ENCODE measurements at places on chromosomes 1 and 21.

DNA sequence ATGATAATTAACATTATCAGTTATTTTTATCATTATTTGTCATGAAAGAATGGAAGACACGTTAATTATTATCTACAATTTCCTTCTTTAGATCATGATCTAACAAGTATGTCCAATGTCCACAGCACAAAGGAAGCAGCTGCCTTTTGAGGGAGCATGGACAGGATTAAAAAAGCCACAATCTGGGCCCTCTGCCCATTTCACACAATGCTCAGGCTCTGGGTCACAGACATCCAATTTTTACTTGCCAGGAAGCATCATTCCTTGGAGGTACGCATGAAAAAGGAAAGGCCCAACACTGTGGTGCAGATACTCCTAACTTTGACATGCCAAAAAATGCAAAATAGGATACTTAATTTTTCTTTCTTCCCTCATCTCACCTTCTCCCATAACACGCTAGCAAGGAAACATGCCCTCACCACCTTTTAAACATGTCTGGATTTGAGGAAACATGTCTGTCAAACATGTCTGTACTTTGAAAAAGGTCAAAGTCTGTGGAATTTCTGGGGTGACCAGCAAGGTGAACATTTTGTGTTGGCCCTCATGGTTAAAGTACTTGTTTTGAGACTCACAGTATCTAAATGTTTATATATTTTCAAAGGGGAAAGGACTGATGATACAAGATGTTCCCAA lies 40.0 kb downstream of the GADD45A start:
- DNase-seq = peak; percentile 77

- DNase-seq = peak; percentile 84
Observed at GRCh38 chr1:51234721-51235425, 1.2 kb upstream of the RNF11 start.

- DNase-seq = no peak
Observed at GRCh38 chr1:18676332-18676781, 45.7 kb downstream of the PAX7 start.

DNA sequence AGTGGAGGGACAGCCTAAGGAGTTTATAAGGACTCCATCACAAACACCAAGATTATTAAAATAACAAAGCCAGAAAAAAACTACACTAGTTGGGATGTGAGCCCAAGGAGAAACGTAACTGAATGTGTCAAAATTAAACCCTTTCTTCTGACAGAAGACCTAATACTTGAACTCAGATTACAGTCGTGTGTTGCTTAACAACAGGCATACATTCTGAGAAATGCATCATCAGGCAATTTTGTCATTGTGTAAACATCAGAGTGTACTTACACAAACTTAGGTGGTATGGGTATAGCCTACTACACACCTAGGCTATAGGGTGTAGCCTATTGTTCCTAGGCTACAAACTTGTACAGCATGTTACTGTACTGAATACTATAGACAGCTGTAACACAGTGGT lies 23.4 kb downstream of the DSTYK start:
- no peak for DNase-seq

GRCh38 chr1:236429715-236430274 lies 35.7 kb downstream of the EDARADD start:
- DNase-seq = no peak

DNA sequence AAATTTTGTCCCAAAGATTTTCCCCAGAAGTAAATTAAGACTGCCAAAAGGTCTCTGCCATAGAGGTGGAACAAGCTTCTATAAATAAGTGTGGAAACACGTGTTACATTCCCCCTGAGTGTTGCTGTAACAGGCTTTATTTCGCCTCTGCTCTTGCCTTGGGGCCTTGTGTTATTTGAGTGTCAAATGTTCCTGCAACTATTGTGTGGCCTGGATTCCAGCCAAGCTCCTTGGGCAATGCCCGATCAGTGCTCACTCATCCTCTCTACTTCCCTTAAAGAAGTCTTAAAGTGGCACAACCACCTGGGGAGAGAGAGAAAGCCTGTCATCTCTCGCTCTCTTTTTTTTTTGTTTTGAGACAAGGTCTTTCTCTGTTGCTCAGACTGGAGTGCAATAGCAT lies 156.7 kb downstream of the NR5A2 start:
- peak; percentile 87 for DNase-seq

Data from tongue (tissue), 3 donors.